Neural crest cell (in vitro differentiated cells): ENCODE measurements at places on chromosomes 16 and 17.
A peak's percentile ranks its signal among the peaks of the same experiment; 100 is the strongest.

- DNase-seq = no peak
Measured at GRCh38 chr17:48625495-48626244, 488 bp downstream of the HOXB9 start.

DNA sequence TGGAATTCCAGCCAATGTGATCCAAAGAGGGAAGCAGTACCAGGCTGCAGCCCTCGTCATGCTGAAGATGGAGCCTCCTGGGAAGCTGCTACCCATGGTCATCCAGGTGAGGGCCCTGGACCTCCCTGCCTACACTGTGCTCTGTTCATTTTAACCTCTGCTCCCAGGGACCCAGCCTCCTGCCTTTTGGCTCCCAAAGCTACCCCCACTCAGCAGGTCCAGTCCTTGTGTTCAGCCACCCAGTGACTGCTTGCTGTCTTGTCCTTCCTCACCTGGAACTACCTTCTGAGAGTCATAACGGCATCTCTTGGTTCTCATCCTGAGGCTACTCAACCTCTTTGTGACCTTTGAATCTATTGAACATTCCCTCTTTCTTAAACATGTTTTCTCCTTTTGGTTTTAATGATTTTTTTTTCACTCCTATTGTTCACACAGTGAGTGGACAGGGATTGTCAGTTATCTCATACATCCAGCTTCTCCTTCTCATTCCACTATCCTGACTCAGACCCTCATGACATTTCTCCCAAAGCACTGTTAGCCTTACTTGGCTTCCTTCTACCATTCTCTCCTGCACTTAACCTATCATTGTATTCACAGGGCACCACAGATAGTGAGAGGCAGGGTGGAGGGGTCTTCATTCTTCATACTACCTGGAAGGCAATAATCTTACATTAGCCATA, 53.3 kb downstream of the GOSR1 start:
- DNase-seq = no peak

DNA sequence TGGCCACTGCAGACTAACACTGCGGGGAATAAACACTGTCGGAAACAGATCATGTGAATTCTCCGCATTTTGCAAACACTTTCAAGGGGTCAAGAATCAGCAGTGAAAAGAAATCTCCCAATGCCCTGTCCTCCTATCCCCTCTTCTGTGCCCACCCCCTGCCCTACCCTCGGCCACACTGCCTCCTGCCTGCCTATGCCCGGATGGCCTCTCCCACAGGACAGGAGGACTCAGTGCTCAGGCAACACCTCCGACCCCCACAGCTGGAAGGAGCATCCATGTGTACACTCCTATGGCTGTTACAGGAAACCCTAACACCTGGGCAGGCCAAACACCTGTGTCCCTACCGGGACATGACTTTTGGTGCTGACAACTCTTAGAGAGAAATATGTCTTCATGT, 24.5 kb downstream of the FBXO31 start:
- no peak for DNase-seq

DNA sequence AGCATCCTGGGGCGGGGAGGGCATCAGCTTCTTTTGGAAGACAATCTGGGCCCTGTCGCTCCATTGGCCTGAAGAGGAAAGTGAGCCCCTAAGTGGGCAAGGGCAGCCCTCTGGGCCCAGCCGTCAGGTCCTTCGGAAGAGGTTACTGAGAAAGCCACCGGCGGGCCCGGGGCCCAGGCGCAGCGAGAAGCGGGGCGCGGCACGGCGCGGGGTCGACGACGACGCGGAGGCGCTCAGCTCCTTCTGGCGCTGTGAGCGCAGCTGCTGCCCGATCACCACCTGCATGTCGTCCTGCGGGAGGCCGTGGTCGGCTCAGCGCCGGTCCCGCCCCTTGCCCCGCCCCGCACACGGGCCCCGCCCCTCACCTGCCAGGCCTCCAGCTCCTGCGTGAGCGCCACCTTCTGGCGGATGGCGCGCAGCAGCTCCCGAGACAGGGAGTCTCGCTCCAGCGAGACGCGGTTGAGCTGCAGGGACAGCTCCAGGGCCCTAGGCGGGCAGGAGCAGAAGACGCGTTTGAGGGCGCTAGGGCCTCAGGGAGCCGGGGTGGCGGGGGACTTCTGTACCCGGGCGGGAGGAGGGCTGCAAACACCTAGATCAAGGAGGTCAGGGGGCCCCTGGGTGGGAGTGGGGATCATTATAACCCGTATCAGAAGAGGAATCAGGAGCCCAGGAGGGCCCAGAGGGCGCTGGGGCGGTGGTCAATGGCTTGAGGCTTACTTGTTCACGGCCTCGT, 4.3 kb downstream of the THOC6 start:
- DNase-seq = peak; percentile 91

GRCh38 chr16:51146256-51146924, 4.7 kb downstream of the SALL1 start:
- no peak for DNase-seq

DNA sequence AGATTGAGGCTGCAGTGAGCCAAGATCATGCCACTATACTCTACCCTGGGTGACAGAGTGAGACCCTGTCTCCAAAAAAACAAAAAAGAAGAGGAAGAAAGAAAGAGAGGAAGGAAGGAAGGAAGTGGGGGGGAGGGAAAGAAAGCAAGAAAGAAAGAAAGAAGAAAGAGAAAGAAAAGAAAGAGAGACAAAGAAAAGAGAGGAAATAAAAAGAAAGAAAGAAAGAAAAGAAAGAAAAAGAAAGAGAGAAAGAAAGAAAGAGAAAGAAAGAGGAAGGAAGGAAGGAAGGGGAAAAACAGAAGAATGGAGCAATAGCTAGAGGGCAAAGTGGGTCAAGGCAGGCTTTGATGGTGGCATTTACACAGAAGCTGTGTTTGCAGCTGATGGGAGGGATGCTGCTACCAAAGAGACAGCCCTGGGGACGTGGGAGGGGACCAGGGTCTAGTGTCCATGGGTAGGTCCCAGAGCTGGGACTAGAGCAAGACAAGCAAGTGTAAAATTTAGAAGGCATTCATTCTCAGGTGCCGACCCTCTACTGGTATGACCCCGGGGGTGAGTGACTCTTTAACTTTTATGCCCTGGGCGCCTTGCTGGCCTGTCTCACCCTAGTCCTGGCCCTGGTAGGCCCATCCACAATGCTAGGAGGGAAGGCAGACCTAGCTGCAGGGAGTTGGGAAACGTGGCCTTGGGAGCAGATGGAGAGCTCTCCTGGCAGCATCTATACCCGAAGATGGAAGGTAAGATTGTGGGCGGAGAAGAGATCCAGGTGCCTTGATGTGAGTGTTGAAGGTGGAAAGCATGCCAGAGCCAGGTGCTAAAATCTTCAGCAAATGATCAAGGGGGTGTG, 2.0 kb upstream of the CES3 start:
- no peak for DNase-seq
